CD4-positive, alpha-beta T cell treated with Interleukin-6 at 100 ng/mL for 8 hours (primary cell): ENCODE measurements at places on chromosomes 6 and 20.

DNA sequence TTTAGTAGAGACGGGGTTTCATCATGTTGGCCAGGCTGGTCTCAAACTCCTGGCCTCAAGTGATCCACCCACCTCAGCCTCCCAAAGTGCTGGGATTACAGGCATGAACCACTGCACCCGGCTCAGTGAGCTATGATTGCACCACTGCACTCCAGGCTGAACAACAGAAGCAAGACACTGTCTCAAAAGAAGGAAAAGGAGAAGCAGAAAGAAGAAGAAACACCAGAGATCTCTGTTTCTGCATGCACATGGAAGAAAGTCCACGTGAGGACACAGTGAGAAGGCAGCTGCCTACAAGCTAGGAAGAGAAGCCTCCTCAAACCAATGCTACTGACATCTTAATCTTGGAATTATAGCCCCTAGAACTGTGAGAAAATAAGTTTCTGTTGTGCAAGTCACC is 16.0 kb downstream of the ECT2L start:
- no peak for DNase-seq

GRCh38 chr20:59985164-59985563 is 26.9 kb downstream of the CDH26 start:
- DNase-seq: no peak

- no peak for DNase-seq
Observed at GRCh38 chr6:153090241-153090930, 40.7 kb downstream of the RGS17 start.

DNA sequence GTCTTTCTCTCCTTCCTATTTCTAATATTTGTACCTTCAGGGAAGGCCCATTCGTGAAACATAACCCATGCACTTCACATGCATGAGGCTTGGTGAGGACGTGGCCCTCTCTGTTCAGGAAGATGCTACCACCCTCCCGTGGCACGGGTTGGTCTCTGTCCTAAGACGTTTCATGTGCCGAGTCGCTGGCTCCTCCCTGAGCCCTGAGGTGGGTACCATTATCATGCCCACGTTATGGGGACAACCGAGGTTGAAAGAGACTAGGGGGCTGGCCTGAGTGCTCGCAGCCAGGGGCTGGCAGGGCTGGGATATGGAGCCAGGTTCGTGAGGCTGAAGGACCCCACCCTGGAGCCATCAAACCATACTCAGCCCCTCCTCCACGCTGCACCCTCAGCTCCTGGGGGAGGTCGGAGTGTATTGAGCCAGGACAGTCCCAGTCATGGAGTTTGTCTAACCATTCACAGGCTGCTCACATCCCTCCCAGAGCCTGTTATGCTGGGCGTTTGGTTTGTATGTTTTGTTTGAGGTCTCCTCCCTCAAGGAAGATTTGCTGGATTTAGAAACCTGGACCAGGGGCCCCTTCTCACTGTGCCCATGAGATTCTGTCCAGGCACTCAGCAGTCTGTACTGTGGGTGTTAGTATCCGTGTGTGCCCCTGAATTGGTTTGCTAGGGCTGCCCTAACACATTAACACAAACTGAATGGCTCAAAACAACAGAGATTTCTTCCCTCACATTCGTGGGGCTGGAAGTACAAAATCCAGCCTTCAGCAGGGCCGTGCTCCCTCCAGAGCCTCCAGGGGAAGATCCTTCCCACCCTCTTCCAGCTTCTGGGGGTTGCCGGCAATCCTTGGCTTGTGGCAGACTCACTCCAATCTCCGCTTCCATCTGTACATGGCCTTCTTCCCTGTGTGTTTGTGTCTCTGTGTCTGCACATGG is 88.3 kb downstream of the ANKRD60 start:
- DNase-seq: no peak

DNA sequence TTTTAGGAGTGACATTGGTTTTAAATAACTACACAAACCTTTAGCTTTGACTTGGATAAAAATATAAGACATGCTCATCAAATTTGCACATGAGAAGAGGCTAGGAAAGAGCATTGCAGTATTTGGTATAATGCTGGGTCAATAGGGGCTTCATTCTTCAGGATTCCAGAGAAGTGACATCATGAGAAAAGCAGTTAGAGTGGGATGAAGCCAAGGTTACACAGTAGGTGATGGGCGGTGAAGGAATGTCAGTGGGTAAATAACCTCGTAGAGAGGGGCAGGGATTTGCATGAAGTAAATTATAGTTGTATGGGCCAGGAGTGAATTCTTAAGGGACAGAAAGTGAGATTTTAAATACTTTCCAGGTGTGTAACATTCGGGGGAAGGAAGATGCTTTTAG is 216.2 kb downstream of the RFPL4B start:
- DNase-seq: no peak

GRCh38 chr6:134420614-134421181 is 102.8 kb upstream of the SGK1 start:
- DNase-seq: no peak

- no peak for DNase-seq
Observed at GRCh38 chr6:35173427-35174087, 32.4 kb upstream of the TCP11 start.

DNA sequence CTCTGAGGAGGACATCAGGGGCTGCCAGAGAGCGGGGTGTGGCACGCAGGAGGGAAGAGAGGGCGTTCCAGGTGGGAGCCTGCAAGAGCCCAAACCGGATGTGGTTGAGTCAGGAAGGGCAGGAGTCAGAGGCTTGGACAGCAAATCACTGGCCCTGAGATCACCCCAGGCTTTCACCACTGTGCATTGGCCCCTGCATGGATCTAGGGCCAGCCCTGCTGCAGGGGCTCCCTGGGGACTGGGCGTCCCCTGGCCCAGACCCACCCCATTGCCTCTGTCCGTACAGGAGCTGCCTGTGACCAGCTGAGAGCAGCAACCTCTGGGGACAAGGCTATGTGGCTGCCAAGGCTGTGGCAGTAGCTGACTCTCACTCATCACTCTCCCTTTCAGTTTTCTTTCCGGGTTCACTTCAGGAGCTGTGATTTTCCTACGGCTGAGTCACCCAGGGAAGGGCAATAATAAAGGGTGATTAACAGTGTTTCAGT is 33.9 kb downstream of the KCNK17 start:
- DNase-seq: no peak

- DNase-seq: no peak
Observed at GRCh38 chr6:112228480-112229332, 25.7 kb downstream of the LAMA4 start.

GRCh38 chr6:52333840-52334200 is 28.1 kb upstream of the PAQR8 start:
- DNase-seq: peak; percentile 58

- DNase-seq: no peak
Observed at GRCh38 chr6:152697634-152698033, at the start of gene MYCT1. Gene MYCT1 (plus strand): TSS chr6:152697897. CDS start chr6:152697903, 6 bp downstream.

- peak; percentile 40 for DNase-seq
Observed at GRCh38 chr6:111837007-111837406, 36.2 kb downstream of the FYN start.

DNA sequence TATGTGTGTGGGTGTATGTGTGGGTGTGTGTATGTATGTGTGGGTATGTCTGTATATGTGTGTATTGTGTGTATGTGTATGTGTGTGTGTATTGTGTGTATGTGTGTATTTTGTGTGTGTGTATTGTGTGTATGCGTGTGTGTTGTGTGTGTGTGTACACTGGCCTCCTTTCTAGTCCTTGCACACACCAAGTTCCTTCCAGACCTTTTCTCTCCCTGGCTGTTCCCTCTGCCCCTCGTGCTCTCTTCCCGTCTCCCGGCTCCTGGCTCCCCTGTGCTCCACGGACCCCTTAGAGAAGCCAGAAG is 11.4 kb downstream of the VSTM2L start:
- no peak for DNase-seq

DNA sequence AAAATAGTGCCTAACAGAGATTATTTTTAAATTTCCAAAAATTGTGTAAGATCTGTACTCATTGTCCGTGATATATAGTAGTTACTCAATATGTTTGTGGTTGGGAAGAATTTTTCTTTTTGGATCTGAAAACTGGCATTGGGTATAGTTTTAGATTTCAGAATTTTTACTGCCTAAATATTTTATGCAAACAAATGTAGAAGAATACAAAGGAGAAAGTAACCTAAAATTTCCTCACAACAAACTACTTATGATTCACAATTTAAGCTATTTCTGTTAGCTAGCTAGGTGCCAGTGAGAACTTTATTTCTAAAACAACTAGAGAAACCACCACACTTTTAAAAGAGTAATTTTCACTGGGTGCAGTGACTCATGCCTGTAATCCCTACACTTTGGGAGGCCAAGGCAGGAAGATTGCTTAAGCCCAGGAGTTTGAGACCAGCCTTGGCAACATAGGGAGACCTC is 38.8 kb downstream of the SESN1 start:
- DNase-seq: no peak

DNA sequence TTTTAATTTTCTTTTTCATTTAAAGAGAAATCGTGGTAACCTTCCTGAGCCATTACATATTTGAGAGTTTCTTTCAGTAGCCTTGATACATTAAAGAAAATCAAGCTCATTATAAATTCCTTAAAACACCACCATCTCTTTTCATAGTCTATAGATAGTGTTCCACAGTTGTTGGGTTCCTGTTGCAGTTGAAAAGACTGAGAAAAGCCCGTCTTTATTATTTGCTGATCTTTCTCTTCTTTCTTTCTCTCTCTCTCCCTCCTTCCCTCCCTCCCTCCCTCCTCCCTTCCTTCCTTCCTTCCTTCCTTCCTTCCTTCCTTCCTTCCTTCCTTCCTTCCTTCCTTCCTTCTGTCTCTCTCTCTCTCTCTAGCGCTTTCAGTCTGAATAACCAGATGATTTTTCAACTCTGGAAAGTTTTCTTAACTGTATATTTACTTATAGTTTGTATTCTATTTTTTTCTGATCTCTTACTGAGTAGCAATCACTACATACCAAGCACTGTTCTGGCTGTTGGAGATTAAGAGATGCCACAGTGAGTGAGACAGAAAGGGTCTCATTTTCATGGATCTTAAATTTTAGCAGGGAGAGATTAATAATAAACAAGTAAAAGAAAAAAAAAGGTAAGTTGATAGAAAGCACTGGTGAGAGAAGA is 157.5 kb downstream of the TINAG start:
- DNase-seq: no peak

GRCh38 chr6:6411115-6411514 is 90.7 kb upstream of the F13A1 start:
- no peak for DNase-seq

GRCh38 chr6:106704327-106704726 is 74.9 kb downstream of the QRSL1 start:
- DNase-seq: no peak

DNA sequence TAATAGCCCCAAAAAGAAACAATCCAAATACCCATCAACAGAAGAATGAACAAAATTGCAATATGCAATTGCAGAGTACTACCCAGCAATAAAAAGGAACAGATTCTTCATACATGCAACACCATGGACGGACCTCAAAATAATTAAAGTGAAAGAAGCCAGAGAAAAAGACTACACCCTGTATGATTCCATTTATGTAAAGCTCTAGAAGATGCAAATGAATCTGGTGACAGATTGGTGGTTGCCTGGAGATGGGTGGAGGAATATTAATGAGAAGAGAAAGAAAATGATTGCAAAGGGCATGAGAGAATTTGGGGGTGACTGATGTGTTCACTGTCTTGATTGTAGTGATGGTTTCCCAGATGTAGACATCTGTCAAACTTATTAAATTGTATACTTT is 51.8 kb downstream of the HECA start:
- no peak for DNase-seq

- DNase-seq: no peak
Observed at GRCh38 chr20:4341804-4342485, 326.6 kb upstream of the RNF24 start.

GRCh38 chr6:74269600-74269858 is 573.5 kb downstream of the CD109 start:
- DNase-seq: no peak

- DNase-seq: no peak
Observed at GRCh38 chr6:26552640-26553188, 14.5 kb downstream of the HMGN4 start.

DNA sequence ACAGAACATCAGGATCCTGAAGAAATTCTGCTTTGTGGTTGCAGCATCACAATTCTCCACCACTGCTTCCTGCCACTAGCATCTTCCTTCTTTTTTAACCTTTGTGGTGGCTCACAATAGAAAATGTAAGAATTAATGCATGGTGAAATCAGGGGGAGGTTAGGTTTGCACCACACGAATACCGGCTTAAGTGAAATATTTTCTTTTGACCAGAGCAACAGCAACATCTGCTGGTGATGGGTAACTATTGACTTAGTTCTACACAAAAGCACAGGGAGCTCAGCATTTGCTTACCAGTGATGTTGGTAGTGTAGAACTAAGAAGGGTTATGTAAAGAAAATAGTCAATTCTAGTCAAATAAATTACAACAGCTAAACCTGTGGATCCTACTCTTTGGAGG is 280.5 kb downstream of the SYNE1 start:
- peak; percentile 16 for DNase-seq

DNA sequence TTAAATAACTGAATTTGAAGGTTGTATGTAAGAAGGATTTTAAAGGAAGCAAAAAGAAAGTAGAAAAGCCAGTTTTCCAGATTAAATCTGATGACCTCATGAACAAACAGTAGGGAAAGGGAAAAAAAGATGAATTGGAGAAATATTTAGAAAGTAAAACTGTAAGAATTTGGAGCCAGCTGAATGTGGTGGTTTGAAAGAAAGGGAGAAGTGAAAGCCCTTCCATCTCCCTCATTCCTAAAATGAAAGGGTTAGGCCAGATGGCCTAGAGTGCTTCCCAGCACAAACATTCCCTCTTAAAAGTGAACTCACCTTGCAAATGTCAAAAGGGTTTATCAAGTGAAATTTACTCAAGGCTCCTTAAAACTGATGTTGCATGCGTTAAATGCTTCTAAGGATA is 139.3 kb upstream of the COL21A1 start:
- no peak for DNase-seq

DNA sequence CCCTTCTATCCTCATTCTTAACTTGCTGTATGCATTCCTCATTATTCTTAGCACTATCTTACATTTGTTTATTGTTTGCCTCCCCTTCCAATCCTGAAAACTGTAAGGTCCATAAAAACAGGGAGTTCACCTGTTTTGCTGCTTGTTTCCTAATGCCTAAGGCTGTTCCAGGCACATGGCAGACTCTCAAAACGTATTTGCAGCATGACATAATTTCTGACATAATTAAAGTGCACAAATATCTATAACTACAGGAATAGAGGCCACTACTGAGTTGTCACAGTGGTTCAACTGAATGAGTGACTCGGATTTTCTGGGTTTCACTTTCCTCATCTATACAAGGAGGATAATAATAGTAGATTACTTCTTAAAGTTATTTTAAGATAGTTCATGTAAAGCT is 83.0 kb downstream of the HFE start:
- DNase-seq: no peak

DNA sequence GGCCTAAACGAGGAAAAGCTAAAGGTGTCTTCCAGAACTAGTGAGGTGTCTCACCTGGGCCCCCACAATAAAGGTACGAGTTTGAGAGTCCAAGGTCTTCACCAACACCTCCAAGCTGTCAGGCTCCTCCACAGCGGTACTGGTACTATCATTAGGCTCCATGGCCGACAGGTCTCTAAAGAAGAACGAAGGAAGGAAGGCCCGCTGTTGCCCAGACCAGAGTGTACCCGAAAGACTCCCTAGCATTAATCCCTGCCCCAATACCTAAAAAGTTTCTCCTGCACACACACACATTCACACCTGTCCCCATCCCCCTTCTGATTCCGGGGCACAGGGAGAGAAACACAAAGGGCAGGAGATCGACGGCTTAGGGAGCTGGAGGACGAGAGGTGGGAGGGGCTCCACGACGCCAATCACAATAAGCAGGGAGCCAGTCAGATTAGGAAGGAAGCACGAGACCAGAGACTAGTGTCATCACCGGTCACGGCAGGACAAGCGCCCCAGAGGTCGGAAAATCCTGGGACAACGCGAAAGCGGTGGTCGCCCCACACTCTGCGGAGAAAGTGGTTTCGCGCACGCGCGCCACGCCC is 764 bp downstream of the BAG6 start:
- DNase-seq: no peak

- no peak for DNase-seq
Observed at GRCh38 chr6:80988286-80988685, 764.2 kb downstream of the TENT5A start.
